ENCODE measurements at places on chromosomes 16 and 17.

GRCh38 chr17:61411261-61412142 is 11.9 kb downstream of the TBX2 start:
- no peak for DNase-seq

- no peak for DNase-seq
These were observed 34.9 kb downstream of the LITAF start for GRCh38 chr16:11551842-11552241.

- no peak for DNase-seq
These were observed 32.1 kb downstream of the CDK5RAP3 start for GRCh38 chr17:48002916-48003416.

- DNase-seq = no peak
These were observed 10.0 kb upstream of the PHOSPHO1 start for GRCh38 chr17:49240619-49241018.

GRCh38 chr17:143785-144281 is 6.5 kb downstream of the SCGB1C2 start:
- peak; percentile 42 for DNase-seq

DNA sequence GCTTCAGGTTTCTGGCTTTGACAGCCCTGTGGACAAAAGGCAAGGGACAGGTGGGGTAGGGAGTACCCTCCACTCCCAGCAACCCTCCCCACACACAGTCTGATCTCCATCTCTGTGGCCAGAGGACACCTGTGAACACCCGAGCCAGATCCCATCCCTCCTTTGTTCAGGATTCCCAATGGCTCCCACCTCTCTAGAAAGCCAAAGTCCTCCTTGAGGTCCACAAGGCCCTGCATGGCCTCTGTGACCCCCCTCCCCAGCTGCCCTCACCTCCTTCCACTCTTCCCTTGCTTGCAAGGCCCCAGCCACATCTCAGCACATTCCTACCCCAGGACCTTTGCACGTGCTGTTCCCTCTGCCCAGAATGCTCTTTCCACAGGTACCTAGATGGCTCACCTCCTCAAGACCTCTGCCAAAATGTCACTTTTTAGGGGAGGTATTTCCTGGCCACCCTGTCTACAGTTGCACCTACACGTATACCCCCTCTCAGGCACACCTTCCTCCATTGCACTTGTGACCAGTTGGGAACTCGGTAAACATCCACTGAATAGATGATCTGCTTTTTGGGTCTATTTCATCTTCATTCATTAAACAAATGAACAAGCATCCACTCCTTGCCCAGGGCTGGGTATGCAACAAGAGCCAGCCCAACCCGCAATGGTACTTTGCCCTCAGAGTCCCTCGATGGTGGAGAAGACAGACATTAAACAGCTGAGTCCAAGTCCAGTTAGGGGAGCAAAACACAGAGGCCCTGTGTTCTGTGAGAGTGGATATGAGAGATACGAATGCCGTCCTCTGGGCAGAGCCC is 107.0 kb downstream of the CRLF3 start:
- no peak for DNase-seq

DNA sequence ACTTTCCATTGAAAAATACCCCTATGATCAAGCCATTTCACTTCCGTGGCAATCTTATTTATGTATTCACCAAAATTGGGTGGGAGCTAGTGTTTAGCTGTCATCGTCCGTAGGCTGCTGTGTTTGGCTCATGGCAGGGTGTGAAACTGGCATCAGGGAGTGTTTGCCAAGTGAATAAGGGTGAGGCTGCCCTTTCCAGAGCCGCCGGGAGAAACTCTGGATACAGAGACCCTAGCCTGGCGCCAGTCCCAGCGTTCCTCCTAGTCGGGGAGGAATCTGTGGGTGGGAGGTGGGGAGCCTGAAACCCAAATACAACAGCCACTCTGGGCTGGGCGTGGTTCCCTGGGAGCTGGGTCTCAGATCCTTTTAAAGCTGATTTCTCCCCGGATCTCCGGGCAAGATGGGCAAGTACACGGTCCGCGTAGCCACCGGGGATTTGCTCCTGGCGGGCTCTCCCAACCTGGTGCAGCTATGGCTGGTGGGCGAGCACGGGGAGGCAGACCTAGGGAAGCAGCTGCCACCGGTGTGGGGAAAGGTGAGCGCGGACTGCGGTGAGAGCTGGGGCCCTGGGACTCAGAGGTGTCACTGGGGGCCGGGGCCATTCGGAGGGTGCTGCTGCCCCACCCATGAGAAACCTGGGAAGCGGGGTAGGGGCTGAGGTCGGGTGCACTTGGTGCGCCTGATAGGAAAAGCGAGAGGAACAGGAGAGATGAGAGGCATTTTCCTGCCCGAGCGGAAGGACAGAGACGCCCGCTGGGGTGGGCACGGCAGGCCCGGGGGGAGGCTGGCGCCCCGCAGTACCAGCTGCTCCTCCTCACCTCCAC is 62.1 kb upstream of the TEKT1 start:
- DNase-seq = no peak

GRCh38 chr17:78226759-78227454 is 4.5 kb upstream of the TMEM235 start:
- DNase-seq = no peak

DNA sequence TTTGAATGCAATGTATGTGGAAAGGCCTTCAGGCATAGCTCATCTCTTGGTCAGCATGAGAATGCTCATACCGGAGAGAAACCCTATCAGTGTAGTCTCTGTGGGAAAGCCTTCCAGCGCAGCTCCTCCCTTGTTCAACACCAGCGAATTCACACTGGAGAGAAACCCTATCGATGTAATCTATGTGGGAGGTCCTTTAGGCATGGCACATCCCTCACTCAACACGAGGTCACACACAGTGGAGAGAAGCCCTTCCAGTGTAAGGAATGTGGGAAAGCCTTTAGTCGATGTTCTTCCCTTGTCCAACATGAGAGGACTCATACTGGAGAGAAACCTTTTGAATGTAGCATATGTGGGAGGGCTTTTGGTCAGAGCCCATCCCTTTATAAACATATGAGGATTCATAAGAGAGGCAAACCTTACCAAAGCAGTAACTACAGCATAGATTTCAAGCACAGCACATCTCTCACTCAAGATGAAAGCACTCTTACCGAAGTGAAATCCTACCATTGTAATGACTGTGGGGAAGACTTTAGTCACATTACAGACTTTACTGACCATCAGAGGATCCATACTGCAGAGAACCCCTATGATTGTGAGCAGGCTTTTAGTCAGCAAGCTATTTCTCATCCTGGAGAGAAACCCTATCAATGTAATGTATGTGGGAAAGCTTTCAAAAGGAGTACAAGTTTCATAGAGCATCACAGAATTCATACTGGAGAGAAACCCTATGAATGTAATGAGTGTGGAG is 24.7 kb downstream of the ZFP90 start:
- DNase-seq = no peak

- DNase-seq = no peak
These were observed 61.0 kb downstream of the ABHD15 start for GRCh38 chr17:29505836-29506235.

DNA sequence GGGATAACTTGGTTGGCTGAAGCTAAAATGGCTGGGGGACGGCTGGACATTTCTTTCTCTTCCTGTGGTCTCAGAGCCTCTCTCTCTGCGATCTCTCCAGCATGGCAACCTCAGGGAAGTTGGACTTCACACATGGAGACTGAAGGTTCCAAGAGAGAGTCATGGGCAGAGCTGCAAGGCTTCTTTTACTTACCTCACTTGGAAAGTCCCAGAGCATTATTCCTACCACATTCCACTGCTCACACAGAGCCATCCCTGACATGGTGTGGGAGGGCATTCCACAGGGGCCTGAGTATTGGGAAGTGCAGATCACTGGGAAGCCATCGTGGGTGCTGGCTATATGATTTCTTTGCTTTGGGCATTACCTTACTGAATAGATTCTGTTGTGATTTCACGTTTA is 9.8 kb upstream of the SLC6A2 start:
- DNase-seq = no peak

GRCh38 chr17:32445074-32445415 is 735 bp downstream of the PSMD11 start:
- no peak for DNase-seq

DNA sequence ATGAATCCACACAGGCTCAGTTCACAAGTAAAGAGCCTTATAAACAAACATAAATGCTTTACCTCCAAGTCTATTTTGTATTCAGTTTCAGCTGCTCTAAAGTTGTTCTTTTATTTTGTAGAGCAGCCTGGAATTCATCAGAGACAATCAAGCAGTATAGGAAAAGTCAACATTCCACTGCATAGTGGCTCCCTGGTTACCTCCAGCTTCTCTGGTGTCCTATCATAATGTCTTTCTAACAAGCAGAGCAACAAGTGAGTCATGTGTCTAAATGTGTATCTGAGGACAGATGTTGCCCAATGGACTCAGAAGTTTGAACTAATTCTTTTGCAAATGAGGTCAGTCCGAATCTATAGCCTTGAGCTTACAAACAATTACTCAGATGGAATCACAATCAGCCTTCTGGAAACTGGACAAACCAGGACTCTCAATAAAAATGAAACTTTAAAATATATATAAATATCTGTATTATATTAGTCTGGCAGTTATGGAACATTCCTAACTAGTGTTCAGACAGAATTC is 292.0 kb upstream of the TOM1L1 start:
- DNase-seq = no peak

GRCh38 chr16:31023627-31024226 is 9.6 kb upstream of the STX4 start:
- DNase-seq = no peak

DNA sequence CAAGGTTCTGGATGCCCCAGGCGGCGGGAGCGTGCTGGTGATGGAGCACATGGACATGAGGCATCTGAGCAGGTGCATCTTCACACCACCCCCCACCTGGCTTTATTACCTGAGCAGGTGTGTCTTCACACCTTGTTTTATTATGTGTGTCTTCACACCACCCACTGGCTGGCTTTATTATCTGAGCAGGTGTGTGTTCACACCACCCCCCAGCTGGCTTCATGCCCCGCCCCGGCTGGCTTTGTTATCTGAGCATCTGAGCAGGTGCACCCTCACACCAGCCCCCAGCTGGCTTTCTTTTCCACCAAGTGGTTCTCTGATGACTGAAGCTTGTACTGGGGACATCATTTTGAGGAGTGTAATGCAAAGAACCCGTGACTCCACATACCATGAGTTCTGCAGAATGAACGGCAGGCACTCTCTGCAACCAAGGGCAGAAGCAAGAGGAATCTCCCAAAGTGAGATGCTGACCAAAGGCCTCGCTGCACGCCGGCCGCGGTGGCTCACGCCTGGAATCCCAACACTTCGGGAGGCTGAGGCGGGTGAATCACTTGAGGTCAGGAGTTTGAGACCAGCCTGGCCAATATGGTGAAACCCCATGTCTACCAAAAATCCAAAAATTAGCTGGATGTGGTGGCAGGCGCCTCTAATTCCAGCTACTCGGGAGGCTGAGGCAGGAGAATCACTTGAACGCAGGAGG is 2.6 kb downstream of the FN3KRP start:
- no peak for DNase-seq

- no peak for DNase-seq
These were observed 79.8 kb upstream of the TMEM132E start for GRCh38 chr17:34499576-34499975.

GRCh38 chr17:17326275-17326875 is 23.2 kb downstream of the NT5M start:
- DNase-seq = no peak

DNA sequence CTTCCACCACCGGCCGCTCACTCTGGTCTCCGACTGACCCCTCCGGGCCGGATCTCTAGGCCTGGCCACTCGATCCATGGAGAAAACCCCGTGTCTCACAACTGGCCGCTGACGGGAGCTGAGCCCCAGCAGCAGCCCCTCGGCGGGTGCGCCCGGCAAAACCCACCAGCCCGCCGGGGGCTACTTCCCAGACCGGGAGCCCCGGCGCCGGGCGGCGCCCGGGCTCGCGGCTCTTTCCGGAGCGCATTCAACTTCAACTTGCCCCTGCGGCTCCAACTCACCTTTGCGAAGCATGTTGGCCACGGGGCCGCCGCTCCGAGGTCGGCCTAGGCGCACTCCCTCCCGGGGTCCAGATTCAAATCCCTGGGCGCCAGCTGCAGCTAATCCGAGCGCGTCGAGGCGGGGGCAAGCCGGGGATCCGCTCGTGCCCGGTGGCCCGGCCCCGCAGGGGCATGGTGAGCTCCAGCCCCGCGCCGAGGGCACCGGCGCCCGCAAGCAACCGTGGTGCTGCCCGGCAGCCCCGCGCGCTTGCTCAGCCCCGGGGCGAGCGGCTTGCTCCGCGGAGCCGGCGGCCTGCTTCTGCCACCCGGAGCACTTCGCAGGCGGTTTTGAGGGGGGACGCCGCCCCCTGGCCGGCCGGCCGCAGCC is 438 bp downstream of the RTN4RL1 start:
- no peak for DNase-seq

GRCh38 chr17:82316651-82317393 is 586 bp downstream of the CD7 start:
- no peak for DNase-seq

DNA sequence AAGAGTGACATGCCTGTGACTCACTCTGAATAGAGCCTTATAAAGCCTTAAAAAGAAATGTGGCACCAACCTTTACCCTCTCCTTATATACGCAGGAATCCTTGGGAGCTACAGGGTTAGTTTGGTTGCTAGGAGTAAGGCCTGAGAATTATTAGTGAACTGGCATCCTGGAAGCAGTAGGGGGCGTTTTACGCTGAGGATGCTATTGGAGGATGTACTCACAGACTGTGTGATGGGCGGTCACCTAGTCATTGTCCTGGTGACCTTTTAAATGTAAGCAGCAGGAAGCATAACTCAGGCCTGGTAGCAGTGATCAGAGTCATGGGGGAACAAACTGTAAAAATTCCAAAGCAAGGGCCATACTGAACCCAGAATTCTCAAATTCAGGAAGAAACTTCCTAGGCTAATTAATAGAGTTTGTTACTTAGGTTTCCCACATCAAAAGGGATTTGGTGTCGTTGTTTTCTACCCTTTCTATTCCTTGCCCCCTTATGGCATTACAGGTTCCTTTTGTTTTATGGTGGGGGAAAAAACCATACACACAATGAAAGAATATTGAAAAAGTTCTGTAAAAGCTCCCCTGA is 153.8 kb downstream of the SNX11 start:
- no peak for DNase-seq

- no peak for DNase-seq
These were observed 55.3 kb upstream of the ITGA2B start for GRCh38 chr17:44444735-44445105.

GRCh38 chr17:43468691-43469139 is 15.1 kb upstream of the DHX8 start:
- DNase-seq = no peak

All from GOT3 (cell line).